ENCODE measurements at places on chromosomes 3 and 15.

DNA sequence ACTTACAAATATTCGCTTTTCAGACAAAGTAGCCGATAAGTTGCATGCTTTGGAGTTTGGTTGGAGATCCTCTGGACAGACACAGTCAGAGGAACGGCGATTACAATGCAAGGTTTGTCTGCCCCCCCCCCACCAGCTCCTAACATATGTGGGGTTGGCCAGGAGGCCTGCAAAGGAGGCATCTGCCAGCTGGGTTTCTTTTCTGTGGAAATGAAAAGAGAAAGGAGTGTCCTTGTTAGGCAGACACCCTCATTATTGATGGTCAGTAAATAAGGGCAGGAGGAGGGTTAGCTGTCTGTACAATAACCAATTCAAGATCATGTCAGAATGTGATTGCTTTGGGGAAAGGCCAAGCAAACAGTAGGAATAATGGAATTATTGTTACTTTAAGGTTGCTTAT lies 49.1 kb downstream of the TLNRD1 start:
- DNase-seq = no peak

DNA sequence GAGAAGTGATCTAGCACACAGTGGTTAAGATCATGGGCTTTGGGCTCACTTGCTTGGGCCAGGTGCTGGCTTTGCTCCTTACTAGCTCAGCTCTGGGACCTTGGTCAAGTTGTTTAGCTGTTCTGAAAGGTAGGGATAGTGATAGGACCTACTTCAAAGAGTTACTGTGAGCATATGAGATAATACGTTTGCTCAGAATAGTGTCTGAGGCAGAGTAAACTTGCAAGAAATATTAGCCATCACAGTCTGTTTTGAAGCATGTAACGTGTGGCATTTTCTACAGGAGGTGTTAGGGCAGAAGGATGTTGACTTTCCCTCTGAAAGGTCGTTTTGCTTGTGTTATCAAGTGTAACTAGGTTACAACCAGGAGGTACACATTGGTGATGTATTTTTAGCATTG lies 34.5 kb upstream of the NFKBIZ start:
- no peak for DNase-seq

GRCh38 chr15:56058986-56059385 lies 65.6 kb upstream of the NEDD4 start:
- DNase-seq = no peak

DNA sequence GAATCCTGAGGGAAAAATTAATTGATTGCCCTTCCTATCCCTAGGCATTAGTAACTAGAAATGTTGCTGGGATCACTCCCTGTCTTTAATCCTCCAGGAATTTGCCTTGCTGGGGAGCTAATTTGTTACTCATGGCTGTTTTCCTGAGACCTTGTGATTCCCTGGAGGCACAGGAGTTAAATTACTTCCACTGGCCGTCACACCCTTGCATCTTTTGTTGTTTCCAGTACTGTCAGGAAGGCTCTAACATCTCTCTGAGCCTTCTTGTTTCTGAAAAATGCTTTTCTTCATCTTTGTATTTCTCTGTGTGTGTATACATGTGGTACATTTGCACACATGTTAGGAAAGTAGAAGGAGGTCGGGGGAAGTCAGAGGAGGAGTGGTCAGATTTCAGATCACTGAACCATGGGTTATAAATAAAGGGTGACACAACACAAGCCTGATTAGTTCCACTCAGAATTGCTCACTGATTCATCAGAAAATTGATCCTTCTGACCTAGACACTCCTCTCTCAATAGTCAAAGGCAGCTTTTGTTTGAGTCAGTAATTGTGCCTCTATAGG lies 23.5 kb upstream of the LRRFIP2 start:
- no peak for DNase-seq

DNA sequence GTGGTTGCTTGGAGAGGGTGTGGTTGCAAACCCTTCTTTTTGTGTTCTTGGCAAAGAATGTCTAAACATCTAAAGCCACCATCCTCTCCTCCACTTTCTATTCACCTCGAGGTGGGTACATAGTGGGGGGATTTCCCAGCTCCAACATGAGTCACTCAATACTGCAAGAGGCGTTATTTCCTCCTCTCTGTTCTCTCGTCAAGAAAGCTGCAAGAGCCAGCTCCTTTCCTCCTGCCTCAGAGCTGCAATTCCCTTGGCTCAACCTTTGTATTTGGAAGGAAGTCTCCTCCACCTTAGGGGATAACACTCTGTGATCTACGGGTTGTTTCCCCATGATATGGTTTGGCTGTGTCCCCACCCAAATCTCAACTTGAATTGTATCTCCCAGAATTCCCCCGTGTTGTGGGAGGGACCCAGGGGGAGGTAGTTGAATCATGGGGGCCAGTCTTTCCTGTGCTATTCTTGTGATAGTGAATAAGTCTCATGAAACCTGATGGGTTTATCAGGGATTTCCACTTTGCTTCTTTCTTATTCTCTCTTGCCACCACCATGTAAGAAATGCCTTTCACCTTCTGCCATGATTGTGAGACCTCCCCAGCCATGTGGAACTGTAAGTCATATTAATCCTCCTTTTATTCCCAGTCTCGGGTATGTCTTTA lies 138.4 kb downstream of the PLCL2 start:
- DNase-seq = no peak

- DNase-seq = no peak
Observed at GRCh38 chr15:93894438-93895036, 336.8 kb upstream of the MCTP2 start.

- no peak for DNase-seq
Observed at GRCh38 chr3:137217733-137218132, 259.9 kb downstream of the IL20RB start.

DNA sequence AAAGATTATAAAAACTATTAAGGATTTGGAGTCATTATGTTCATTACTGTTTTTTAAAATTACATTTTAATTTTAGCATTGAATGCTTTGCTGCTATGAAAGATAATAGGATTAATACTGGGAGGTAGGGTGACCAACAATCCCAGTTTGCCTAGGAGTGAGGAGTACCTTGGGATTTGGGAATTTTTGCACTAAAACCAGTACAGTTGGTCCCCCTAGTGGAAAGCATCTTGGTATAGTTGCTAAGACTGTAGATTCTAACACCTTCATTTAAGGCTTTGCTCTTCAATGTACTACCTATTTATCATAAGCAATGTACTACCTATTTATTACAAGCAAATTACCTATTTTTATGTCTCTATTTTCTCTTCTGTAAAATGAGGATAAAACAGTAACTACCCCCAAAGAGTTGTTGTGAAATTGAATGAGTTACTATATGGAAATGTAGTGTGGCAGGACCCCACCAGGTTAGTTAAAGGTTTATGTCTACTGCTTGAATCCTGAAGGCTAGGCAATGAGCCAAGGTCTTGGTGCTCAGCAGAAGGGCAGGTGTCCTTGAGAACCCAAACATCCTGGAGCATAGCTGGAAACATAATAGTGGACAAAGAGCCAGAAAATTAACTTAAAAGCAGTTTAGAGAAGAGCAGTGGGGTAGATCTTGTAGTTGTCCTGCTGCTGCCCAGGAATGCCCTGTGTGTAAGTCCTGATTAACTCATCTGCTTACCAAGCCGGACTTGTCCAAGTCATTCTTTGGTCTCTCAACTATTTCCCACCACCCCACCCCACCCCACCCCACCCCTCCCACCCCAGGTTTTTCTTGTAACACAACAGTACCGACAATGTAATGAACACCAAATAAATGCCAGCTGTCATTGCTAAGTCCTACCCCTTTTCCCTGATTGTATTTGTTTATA lies 49.2 kb upstream of the NMD3 start:
- DNase-seq = no peak

- no peak for DNase-seq
Observed at GRCh38 chr3:155046935-155047334, 33.2 kb upstream of the MME start.

DNA sequence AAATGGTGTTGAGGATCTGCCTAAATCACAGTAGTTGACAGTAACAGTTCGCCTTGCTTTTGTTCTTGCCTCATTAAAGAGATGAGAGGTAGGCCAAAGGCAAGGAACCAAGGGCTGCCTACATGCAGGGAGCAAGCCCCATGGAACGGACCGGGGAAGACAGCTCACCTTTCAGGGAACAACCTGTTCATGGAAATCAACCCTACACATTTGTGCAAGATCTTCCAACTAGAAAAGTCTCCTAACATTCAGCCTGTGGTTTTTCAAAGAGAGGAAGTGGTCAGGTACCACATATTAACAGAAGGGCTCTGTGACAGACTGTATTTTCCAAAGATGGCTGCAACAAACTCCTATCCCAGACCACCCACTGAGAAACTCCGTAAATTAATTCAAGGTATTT lies 1031.8 kb upstream of the NR2F2 start:
- DNase-seq = no peak

GRCh38 chr3:150996731-150997130 lies 24.2 kb upstream of the CLRN1 start:
- no peak for DNase-seq

- no peak for DNase-seq
Observed at GRCh38 chr3:100753846-100754245, 44.6 kb downstream of the TFG start.

DNA sequence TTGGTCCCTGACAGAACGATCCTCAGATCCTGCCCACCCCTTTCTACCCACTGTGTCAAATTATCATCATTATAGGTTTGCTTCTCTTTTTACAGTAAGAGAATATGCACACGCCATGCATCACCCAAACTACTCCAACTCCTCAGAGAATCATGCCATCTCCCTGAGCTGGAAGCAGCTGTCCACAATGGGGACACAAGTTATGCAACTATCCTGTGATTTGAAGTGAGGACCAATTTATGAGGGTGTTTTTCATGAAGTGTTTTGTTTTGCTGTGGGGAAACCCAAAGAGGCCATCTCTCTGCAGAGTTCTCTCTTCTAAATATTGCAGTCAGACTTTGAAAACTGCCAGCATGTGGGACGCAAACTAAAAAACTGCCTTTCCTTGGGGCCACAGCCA lies 35.8 kb upstream of the TNFSF10 start:
- DNase-seq = no peak

DNA sequence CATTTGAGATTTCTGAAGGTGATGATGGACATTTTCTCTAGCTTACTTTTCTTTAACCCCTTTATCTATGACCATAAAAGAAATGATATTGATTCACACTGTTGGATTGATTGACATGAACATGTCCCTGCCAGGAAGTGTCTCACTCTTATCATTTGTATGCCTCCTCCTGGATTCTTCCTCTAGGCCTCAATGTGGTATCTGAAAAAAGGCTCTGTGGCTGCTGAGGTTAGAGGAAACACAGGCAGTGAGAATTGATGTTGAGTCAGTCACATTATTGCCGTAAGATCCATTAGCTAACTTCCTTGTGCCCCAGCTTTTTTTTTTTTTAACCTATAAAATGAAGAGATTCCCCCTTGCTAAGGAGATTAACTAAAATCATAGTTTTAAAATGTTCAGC lies 8.0 kb upstream of the THRB start:
- no peak for DNase-seq

GRCh38 chr3:66053550-66054094 lies 14.9 kb upstream of the MAGI1 start:
- DNase-seq = no peak

- no peak for DNase-seq
Observed at GRCh38 chr3:120098710-120099109, 4.5 kb upstream of the GSK3B start.

DNA sequence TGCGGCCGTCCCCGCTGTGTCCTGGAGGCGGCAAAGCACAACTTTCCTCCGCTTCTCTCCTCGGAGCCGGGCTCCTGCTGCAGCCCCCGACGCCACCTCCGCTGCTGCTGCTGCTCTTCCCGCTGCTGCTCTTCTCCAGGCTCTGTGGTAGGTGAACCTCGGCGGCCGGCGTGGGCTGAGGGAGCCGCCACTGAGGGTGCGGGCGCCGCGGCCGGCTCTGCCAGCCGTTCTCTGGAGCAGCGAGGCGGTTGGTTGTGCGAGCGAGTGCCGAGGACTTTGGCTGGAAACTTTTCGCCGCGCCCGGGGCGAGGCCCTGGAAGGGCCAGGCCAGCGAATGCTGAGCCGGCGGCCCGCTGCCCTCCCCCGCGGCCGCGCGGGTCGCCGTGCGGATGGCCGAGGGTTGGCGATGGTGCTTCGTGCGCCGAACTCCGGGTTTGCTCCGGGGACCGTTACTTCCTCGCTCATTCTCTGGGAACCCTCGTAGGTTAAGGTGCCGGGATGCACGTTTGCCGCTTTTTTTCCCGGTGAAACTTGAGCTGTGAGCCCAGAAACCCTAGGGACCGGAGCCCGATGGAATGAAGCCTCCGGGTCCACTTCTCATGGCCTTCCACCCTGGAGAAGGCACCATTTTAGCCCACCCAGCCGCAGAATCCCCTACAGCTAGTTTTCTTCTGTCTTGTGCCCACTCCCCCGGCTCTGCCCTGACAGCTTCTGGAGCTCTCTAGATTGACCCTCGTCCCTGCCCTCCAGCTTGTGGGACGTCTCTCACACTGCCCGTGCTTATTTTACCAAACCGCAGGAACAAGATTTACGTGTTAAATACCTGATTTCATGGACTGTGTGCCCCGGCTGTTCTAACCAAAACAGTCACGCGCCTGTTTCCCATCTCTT lies 660 bp downstream of the NECTIN3 start:
- peak; percentile 20 for DNase-seq

DNA sequence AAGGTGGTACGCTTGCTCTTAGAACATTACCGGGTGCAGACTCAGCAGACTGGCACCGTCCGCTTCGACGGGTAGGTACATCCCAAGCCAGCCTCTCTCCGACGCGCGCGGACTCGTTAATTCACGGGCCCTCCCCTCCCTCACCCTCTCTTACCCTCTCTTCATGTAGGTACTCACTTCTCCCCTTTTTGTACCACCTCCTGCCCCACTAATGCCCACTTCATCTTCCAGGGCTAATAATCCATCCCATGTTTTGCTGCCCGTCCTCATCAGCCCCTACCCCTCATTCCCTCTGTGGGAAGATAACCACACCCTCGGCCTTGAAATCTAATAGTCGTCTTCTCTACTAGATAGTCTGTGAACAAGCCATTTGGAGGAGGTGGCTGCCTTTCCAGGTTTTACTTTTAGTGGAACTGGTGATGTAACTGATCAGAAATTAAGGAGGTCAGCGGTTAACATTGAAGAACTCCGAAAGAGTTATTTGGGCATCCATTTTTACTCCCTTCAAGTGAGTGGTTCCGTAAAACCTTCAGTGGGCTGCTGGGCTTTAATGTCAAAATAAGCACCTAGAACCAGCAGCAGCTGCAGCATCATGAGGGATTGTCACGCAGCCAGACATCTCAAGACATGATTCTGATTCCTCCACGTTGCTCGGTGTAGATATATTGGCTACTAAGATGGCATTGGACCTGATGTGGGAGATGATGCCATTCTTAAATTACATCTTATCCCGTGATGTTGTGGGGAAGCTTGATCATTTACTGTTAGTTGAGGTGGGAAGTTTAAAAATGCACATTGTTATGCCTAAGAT lies 1.3 kb downstream of the FEM1B start:
- DNase-seq = no peak

- DNase-seq = no peak
Observed at GRCh38 chr3:23490459-23490858, 287.3 kb downstream of the UBE2E2 start.

GRCh38 chr15:99963096-99963825 lies 230.0 kb upstream of the LYSMD4 start:
- DNase-seq = no peak

GRCh38 chr3:52004163-52004787 lies 8.6 kb upstream of the RPL29 start:
- no peak for DNase-seq

- no peak for DNase-seq
Observed at GRCh38 chr3:112925969-112926368, 48.9 kb downstream of the CD200R1 start.
